ENCODE measurements at places on chromosomes 4 and X. TPM values are rescaled to one million over a fixed set of nuclear protein-coding genes. Genes with fewer than 3 reads are reported as not detected.

Gene SMIM31
- not detected for total RNA-seq

Gene RNF175
- total RNA-seq = not detected

Gene RHOXF1
- total RNA-seq = not detected

Gene INPP4B
- 2.9 TPM for total RNA-seq

Gene EMCN
- total RNA-seq = 94.7 TPM

Gene NIPAL1
- 0.80 TPM for total RNA-seq

Gene CEP135
- total RNA-seq = 24.3 TPM

Gene AKAP14
- not detected for total RNA-seq

Gene AKAP4
- total RNA-seq = not detected

Gene P2RY10
- not detected for total RNA-seq

Gene KLHL4
- 33.7 TPM for total RNA-seq

Gene AGTR2
- total RNA-seq = not detected

Gene FGF2
- 26.3 TPM for total RNA-seq

Gene SPON2
- total RNA-seq = 0.57 TPM

Gene PABPC4L
- total RNA-seq = 0.65 TPM

Gene DRP2
- 0.80 TPM for total RNA-seq

Gene DCHS2
- under 0.01 TPM for total RNA-seq

Gene CENPE
- total RNA-seq = 72.2 TPM

Gene CT45A1
- total RNA-seq = not detected

Gene FAM193A
- total RNA-seq = 24.7 TPM

Gene CCDC160
- total RNA-seq = not detected

Gene APLN
- total RNA-seq = 170 TPM

Gene UPF3B
- total RNA-seq = 4.1 TPM

Gene PARM1
- total RNA-seq = under 0.01 TPM

Gene USP17L30
- total RNA-seq = not detected

Gene BEX1
- total RNA-seq = 0.27 TPM

Gene ANOS1
- total RNA-seq = 2.3 TPM

Gene HTRA3
- total RNA-seq = 1.9 TPM

Gene LUZP4
- total RNA-seq = not detected

Gene PPP4R3C
- total RNA-seq = not detected

Gene MAGEA11
- not detected for total RNA-seq

Gene GABRA4
- not detected for total RNA-seq

Gene CHST7
- total RNA-seq = 20.1 TPM

Gene BANK1
- not detected for total RNA-seq

Gene CCNG2
- total RNA-seq = 24.2 TPM

Measured in thoracic aorta endothelial cell (primary cell).